ENCODE measurements at places on chromosomes 12 and 14. TPM values are rescaled to one million over a fixed set of nuclear protein-coding genes. Genes with fewer than 3 reads are reported as not detected.

GRCh38 chr12:55392032-55392795 lies 8.1 kb upstream of the OR6C65 start:
- no peak for DNase-seq

DNA sequence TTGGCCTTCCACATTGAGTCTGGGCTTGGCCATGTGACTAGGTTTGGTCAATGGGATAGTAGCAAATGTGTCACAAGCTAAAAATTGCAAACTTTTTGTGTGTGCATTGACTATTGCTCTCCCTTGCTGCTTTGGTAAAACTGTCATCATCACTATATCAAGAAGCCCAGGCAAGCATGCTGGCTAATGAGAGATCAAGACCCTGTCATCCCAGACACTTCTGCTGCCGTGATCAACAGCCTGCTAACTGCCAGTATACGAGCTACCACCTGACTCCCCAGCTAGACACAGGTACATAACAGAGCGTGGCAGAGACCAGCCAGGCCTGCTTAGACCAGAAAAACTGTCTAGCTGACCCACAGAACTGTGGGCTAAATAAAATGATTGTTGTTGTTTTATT lies 456.7 kb upstream of the DCN start:
- no peak for DNase-seq

- DNase-seq = no peak
These were observed 239.7 kb downstream of the TMEM121 start for GRCh38 chr14:105765893-105766614.

DNA sequence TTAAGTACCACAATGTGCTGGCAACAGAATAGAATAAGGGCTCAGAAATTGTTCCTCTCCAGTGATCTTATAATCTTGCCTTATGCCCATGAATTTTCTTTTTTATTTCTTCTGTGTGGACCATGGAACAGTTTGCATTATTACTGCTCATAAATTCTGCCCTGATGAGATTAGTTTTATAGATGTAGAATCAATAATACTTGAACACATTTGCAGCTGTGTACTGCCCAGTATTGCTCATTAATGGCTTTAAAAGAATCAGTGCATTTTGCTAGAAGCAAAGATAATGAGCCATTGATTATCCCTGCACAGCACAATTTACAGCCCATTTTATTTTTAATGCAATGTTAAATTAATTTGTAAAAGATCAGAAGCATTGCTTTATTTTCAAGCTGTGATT lies 172.3 kb upstream of the STXBP6 start:
- no peak for DNase-seq

DNA sequence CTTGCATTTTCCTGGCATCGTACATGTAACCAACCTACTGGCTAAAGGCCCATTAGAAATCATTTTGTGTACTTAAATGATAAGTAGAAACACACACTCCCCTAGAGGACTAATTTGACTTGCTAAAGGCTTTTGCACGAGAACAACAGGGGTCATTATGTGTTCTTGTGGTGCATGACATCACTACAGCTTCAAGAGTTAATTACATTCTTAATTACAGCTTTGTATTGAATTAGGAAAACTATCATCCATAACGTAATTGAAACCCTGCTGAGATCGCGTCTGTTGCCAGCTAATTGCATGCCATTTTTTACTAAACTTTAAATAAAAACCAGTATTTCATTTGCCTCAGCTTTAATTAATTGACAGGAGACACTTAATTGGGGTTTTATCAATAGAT lies 51.4 kb downstream of the TMEM132C start:
- DNase-seq = no peak

NFATC4 gene
- total RNA-seq = 7.1 TPM

SYCP3 gene
- not detected for total RNA-seq

SCN8A gene
- 0.27 TPM for total RNA-seq

CFAP54 gene
- total RNA-seq = 1.8 TPM

ACOT4 gene
- 0.19 TPM for total RNA-seq
